ENCODE measurements at places on chromosomes 2 and 18. TPM values are rescaled to one million over a fixed set of nuclear protein-coding genes. Genes with fewer than 3 reads are reported as not detected.
A peak's percentile ranks its signal among the peaks of the same experiment; 100 is the strongest.

The SPATA3 gene
- not detected for total RNA-seq

The ALPP gene
- not detected for total RNA-seq

- H3K27me3 ChIP-seq, result no peaks in the 10 kb centered on the region
- peak; percentile 14 for DNase-seq
- peaks cover 30% of the 10 kb centered on the region for H3K4me1 ChIP-seq
Observed at GRCh38 chr18:21703241-21703820, 1.2 kb downstream of the ABHD3 start.

DNA sequence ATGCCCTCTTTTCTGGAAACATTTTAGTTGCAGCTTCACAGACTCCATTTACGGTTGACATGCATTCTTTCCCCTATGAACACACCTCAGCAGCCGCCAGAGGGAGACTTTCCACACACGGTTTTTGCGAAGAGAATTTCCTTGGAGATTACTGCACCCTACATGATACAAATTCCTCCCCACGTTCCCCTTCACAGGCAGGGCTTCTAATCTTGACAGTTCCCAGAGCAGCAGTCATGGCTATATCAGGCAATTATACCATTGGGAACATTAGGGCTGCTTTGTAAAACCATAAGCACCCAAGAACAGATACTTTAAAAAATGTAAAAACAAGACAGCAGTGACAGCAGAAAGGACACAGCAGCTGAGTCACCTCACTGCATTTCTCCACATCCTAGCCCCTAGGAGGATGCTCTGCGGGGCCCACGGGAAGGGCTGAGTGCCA lies 253.8 kb downstream of the TGIF1 start:
- H3K4me1 ChIP-seq, result peaks cover 18% of the 10 kb centered on the region
- H3K27ac ChIP-seq, result no peak overlapping the region
- H3K27me3 ChIP-seq, result no peaks in the 10 kb centered on the region
- H3K4me3 ChIP-seq, result no peak overlapping the region
- peaks cover 6% of the 10 kb centered on the region for H3K36me3 ChIP-seq
- DNase-seq, result peak; percentile 56
